ENCODE measurements at places on chromosomes 16 and 17. TPM values are rescaled to one million over a fixed set of nuclear protein-coding genes. Genes with fewer than 3 reads are reported as not detected.

TBKBP1 gene
- total RNA-seq = 13.9 TPM

NPIPB6 gene
- total RNA-seq = 0.82 TPM

OR3A3 gene
- total RNA-seq = not detected

C16orf89 gene
- 3.3 TPM for total RNA-seq

DNAAF1 gene
- 0.41 TPM for total RNA-seq

CCL16 gene
- not detected for total RNA-seq

SOCS3 gene
- total RNA-seq = 5.3 TPM

Measured in frontal cortex (tissue), 4 donors.